ENCODE measurements at places on chromosomes 16 and 17.

GRCh38 chr17:163514-164098, 17.8 kb downstream of the DOC2B start:
- no peak for DNase-seq

- DNase-seq: no peak
These were observed 21.4 kb downstream of the SERPINF1 start for GRCh38 chr17:1783271-1783670.

GRCh38 chr17:57256708-57257112, 387 bp downstream of the MSI2 start:
- no peak for DNase-seq

- DNase-seq: no peak
These were observed 26.9 kb downstream of the TNS4 start for GRCh38 chr17:40474419-40475002.

- DNase-seq: no peak
These were observed 27.3 kb downstream of the TBC1D16 start for GRCh38 chr17:80008383-80008840.

GRCh38 chr17:57892820-57893595, 43.2 kb upstream of the MRPS23 start:
- DNase-seq: no peak
